Psoas muscle (tissue), 8 donors: ENCODE measurements at places on chromosomes 5 and 9. TPM values are rescaled to one million over a fixed set of nuclear protein-coding genes. Genes with fewer than 3 reads are reported as not detected.

- H3K27ac ChIP-seq, result peak overlapping the region; percentile 85
- no peak overlapping the region for H3K4me3 ChIP-seq
- H3K36me3 ChIP-seq, result no peaks in the 10 kb centered on the region
- peaks cover 12% of the 10 kb centered on the region for H3K4me1 ChIP-seq
- DNase-seq, result no peak
Measured at GRCh38 chr9:13841746-13842462, 472.0 kb downstream of the NFIB start.

- H3K36me3 ChIP-seq, result no peaks in the 10 kb centered on the region
- no peak overlapping the region for H3K4me3 ChIP-seq
- no peak overlapping the region for H3K27ac ChIP-seq
- no peaks in the 10 kb centered on the region for H3K4me1 ChIP-seq
Measured at GRCh38 chr5:179225387-179225786, 119.9 kb downstream of the ADAMTS2 start.

- H3K36me3 ChIP-seq, result no peaks in the 10 kb centered on the region
- H3K27me3 ChIP-seq, result no peaks in the 10 kb centered on the region
- H3K4me1 ChIP-seq, result peaks cover 27% of the 10 kb centered on the region
- no peak for DNase-seq
- no peak overlapping the region for H3K4me3 ChIP-seq
Measured at GRCh38 chr5:91266184-91266705, 116.9 kb downstream of the ARRDC3 start.

GRCh38 chr5:140367256-140368013 lies 7.4 kb downstream of the SLC4A9 start:
- H3K4me1 ChIP-seq, result no peaks in the 10 kb centered on the region
- no peaks in the 10 kb centered on the region for H3K27me3 ChIP-seq
- no peak overlapping the region for H3K4me3 ChIP-seq
- H3K27ac ChIP-seq, result no peak overlapping the region
- no peak for DNase-seq

DNA sequence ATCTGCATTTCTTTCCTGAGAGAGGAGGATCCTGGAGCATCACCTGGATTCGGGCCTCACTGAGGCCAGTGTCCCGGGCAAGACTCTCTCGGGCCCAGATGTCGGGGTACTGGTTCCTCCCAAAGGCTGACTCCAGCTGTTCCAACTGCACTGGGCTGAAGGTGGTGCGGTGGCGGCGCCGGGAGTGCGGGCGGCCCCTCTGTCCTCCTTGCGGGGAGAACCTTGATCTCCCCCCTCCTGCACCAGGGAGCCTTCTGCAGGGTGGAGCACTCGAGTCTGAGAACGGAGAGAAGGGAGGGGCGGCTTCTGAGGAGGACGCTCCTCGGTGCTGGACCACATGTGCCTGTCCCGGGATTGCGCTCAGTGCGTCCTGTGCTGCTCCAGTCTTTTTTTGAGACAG lies 2.0 kb downstream of the PROP1 start:
- H3K27me3 ChIP-seq, result peaks cover 18% of the 10 kb centered on the region
- H3K4me3 ChIP-seq, result no peak overlapping the region
- DNase-seq, result no peak
- no peak overlapping the region for H3K27ac ChIP-seq

- no peaks in the 10 kb centered on the region for H3K27me3 ChIP-seq
- peak overlapping the region; percentile 27 for H3K27ac ChIP-seq
- DNase-seq, result no peak
- H3K36me3 ChIP-seq, result peaks cover 35% of the 10 kb centered on the region
Measured at GRCh38 chr9:129630967-129631673, 5.2 kb downstream of the NTMT1 start.

- H3K4me3 ChIP-seq, result no peak overlapping the region
- no peaks in the 10 kb centered on the region for H3K36me3 ChIP-seq
- H3K27ac ChIP-seq, result no peak overlapping the region
- peaks cover 8% of the 10 kb centered on the region for H3K4me1 ChIP-seq
- no peak for DNase-seq
Measured at GRCh38 chr9:36035006-36035405, 1.7 kb upstream of the RECK start.

DNA sequence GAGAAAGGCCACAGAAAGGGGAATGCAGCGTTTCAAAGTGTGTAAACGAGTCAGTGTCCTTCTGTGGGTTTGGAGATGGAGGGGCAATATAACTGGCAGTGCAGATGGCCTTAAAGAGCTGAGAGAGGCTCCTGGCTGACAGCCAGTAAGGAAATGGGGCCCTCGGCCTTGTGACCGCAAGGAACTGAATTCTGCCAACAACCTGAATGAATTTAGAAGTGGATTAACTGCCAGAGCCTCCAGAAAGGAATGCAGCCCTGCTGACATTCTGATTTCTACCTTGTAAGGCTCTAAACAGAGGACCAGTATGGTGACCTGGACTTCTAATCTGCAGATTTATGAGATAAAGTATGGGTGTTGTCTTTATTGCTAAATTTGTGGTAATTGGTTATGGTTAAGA lies 17.5 kb upstream of the NREP start:
- no peak overlapping the region for H3K27ac ChIP-seq
- H3K27me3 ChIP-seq, result no peaks in the 10 kb centered on the region
- H3K4me3 ChIP-seq, result no peak overlapping the region
- H3K4me1 ChIP-seq, result peaks cover 4% of the 10 kb centered on the region

DNA sequence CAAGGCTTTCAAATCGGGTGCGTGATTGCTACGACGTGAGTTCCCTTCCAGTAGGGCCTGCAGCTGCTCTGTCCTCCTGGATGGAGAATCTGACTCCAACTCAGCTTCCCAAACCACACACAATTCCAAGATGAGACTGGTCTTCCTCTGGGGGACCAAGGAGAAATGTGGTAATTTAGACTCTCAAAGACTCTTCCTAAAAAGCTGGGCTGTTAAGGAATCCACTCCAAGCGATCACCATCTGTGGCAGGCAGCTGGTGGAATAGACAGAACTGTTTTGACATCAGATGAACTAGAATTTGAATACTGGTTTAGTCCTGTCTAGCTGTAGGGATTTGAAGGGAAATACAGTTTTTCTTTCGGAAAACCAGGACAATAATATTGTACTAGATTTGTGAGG lies 130.7 kb upstream of the KLF4 start:
- H3K4me1 ChIP-seq, result no peaks in the 10 kb centered on the region
- DNase-seq, result no peak
- no peaks in the 10 kb centered on the region for H3K27me3 ChIP-seq
- no peaks in the 10 kb centered on the region for H3K36me3 ChIP-seq
- H3K27ac ChIP-seq, result no peak overlapping the region

- peak; percentile 66 for DNase-seq
- H3K4me3 ChIP-seq, result no peak overlapping the region
- no peaks in the 10 kb centered on the region for H3K36me3 ChIP-seq
- peak overlapping the region; percentile 25 for H3K27ac ChIP-seq
- peaks cover 49% of the 10 kb centered on the region for H3K4me1 ChIP-seq
- no peaks in the 10 kb centered on the region for H3K27me3 ChIP-seq
Measured at GRCh38 chr5:179765400-179765799, 28.4 kb upstream of the LTC4S start.

DNA sequence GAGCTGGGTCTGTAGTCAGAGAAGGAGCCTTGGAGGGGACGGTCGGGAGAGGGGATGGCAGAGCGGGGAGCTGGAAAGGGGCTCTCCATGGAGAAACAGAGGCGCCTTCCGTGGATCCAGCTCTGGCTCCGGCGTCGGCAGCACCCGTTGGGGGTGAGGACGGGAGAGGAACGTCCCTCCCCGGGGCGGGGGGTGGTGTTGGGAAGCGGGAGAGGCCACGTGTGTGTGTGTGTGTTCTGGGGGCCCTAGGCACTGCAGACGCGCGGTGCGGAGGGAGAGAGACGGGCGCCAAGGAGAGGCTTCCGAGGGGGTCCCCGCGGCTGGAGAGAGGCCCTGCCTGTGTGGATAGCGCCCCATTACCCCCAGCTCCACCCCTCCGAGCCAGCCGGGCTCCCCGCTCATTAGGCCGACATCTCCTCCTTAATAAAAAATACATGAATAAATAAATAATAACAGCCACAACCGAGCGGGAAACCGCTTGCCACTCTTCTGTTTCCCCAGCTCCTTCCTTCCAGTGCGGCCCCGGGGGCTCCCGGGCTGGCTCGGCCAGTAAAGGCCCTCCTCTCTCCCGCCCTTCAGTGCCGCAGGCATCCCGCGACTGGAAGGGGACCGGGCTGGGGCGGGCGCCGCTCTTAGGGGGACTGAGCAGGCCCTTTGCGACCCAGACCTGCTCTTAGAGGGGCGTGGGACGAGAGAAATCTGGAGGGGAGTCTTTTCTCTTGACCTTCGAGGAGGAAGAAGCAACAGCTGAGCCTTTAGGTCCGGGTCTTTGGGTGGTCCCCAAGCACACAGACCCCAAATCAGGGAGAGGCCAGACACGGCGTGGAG lies 71.3 kb upstream of the ARAP3 start:
- no peak overlapping the region for H3K27ac ChIP-seq
- H3K36me3 ChIP-seq, result no peaks in the 10 kb centered on the region
- DNase-seq, result no peak

GRCh38 chr9:134339183-134339806 lies 13.0 kb downstream of the RXRA start:
- peak overlapping the region; percentile 42 for H3K4me3 ChIP-seq
- H3K27ac ChIP-seq, result peak overlapping the region; percentile 73
- no peak for DNase-seq
- H3K27me3 ChIP-seq, result no peaks in the 10 kb centered on the region

DNA sequence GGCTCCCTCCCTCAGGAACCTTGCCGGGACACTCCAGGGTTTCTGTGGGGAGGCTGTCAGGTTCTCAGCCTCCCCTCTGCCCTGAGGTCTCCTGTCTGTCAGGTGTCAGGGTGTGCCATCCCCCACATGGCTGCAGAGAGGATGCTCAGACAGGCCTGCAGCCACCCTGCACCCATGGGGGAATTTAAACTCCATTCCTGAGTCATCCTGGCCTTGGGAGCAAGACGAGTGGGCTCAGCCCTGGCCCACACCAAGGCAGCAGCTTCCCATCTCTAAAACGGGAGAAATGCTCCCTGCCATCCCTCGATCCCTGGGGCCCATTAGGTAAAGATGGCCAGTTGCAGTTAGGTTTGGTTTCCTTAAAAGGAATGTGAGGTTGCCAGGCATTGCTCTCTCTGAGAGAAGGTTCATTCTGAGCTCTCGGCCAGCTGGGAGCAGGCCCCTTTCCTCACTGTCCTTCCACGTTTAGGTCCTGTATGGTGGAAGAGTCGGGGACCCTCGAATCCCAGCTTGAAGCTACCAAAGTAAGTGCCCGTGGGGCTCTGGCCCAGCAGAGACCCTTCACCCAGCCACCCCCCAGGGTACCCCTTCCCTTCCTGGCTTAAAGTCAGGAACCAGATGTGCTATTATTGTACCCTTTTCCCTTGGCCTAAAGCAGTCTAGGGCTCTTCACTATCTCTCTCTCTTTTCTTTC lies 26.6 kb downstream of the DYNC2I2 start:
- no peaks in the 10 kb centered on the region for H3K27me3 ChIP-seq
- H3K4me1 ChIP-seq, result peaks cover 21% of the 10 kb centered on the region
- H3K36me3 ChIP-seq, result peaks cover 89% of the 10 kb centered on the region
- no peak overlapping the region for H3K4me3 ChIP-seq
- DNase-seq, result no peak

- H3K27me3 ChIP-seq, result no peaks in the 10 kb centered on the region
- no peak for DNase-seq
- no peak overlapping the region for H3K4me3 ChIP-seq
- no peak overlapping the region for H3K27ac ChIP-seq
- H3K4me1 ChIP-seq, result no peaks in the 10 kb centered on the region
- H3K36me3 ChIP-seq, result no peaks in the 10 kb centered on the region
Measured at GRCh38 chr5:118862596-118862995, 125.8 kb downstream of the DTWD2 start.

DNA sequence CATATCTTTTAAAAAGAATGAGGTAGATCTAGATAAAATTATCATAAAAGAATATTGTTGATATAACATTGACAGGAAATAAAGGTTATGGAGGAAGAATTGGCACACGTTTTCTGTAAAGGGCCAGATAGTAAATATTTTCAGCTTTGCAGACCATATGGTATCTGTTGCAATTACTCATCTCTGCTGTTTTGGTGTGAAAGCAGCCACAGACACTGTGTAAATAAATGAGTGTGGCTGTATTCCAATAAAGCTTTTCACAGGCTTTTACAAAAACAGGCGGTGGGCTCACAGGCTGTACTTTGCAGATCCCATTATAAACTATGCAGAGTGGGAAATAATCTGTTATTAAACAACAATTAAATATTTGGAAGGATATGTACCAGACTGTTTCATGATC lies 87.4 kb downstream of the SGCD start:
- no peak overlapping the region for H3K4me3 ChIP-seq
- no peaks in the 10 kb centered on the region for H3K27me3 ChIP-seq
- H3K36me3 ChIP-seq, result no peaks in the 10 kb centered on the region
- no peak for DNase-seq
- peaks cover 41% of the 10 kb centered on the region for H3K4me1 ChIP-seq

GRCh38 chr9:112495614-112496013 lies 9.0 kb downstream of the KIAA1958 start:
- H3K4me3 ChIP-seq, result no peak overlapping the region
- H3K36me3 ChIP-seq, result no peaks in the 10 kb centered on the region
- H3K27ac ChIP-seq, result no peak overlapping the region
- no peaks in the 10 kb centered on the region for H3K27me3 ChIP-seq
- no peak for DNase-seq

- no peak overlapping the region for H3K27ac ChIP-seq
- no peaks in the 10 kb centered on the region for H3K36me3 ChIP-seq
- H3K27me3 ChIP-seq, result no peaks in the 10 kb centered on the region
- peak overlapping the region; percentile 79 for H3K4me3 ChIP-seq
- no peak for DNase-seq
- H3K4me1 ChIP-seq, result peaks cover 22% of the 10 kb centered on the region
Measured at GRCh38 chr9:113219186-113219936, 1.7 kb downstream of the FKBP15 start.

DNA sequence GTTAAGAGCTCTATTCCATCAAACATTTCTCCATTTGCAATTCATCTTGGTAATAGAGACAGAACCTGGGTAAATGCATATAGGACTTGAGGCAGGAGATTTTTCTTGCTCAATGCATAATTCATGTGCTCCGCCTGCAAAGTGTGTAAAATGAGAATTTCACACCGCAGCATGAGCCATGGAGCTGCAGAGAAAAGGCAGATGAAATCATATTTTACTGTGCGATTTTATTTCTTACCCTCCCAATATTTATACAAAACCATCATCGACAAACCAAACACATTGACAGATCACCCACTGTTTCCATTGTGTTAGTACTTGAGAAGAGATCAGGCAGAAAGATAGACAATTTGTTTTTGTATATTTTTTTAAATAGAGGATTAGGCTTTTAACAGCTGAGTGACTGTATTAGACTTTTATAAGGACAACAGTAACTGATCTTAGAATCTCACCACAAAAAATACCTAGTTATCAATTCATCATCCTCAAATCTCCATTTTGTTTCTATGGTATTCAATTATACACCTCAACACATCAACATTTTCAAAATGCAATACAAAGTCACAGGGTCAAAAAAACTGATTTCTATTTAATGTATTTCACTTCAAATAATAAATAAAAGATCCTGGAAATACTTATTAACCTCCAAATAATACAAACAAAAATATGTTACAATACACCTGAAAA lies 191.1 kb downstream of the AP3B1 start:
- H3K4me3 ChIP-seq, result no peak overlapping the region
- DNase-seq, result no peak
- no peaks in the 10 kb centered on the region for H3K27me3 ChIP-seq
- peaks cover 29% of the 10 kb centered on the region for H3K36me3 ChIP-seq
- no peak overlapping the region for H3K27ac ChIP-seq
- no peaks in the 10 kb centered on the region for H3K4me1 ChIP-seq

NEUROG1 gene
- total RNA-seq, result not detected

TMEM245 gene
- total RNA-seq, result 43.5 TPM

IGIP gene
- total RNA-seq, result 7.4 TPM

GLDC gene
- total RNA-seq, result 1.3 TPM

PCDHGB2 gene
- 2.2 TPM for total RNA-seq

C1QTNF2 gene
- 1.8 TPM for total RNA-seq

HAPLN1 gene
- total RNA-seq, result not detected

S1PR3 gene
- 5.1 TPM for total RNA-seq

PRKAA1 gene
- total RNA-seq, result 36.8 TPM

AIF1L gene
- 11.9 TPM for total RNA-seq

PRSS3 gene
- total RNA-seq, result not detected

DMRT1 gene
- not detected for total RNA-seq
